Vagina (tissue), 2 donors: ENCODE measurements at places on chromosomes 1 and 21.

- no peaks in the 10 kb centered on the region for H3K36me3 ChIP-seq
- no peak overlapping the region for H3K4me3 ChIP-seq
- no peak overlapping the region for H3K27ac ChIP-seq
- DNase-seq: no peak
- no peaks in the 10 kb centered on the region for H3K27me3 ChIP-seq
Measured at GRCh38 chr1:44151808-44152207, 10.4 kb upstream of the KLF18 start.

DNA sequence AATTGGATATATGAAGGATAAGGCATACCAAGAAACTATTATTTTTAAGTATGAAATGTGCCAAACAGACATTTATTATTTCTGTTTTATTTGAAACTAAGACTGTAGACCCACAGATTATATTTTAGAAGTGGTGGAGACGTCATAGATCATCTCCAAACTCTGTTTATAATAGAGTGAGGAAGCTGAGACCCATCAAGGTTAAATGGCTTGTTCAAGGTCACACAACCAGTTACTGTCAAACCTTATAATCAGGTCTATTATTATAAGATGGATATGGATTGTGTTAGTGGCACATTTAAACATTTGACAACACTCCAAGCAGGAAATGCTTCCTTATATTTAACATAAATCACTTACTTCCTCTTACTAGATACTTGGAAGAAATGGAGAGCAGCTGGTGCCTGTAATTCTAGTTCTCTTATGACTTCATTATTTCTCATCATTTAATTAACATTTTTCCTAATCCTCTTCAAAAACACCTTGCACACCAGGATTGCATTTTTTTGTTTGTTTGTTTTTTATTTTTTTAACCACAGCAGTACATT is 117.0 kb downstream of the NEK7 start:
- H3K4me3 ChIP-seq: no peak overlapping the region
- no peak for DNase-seq
- no peaks in the 10 kb centered on the region for H3K27me3 ChIP-seq
- H3K4me1 ChIP-seq: no peaks in the 10 kb centered on the region
- no peaks in the 10 kb centered on the region for H3K36me3 ChIP-seq
- no peak overlapping the region for H3K27ac ChIP-seq

DNA sequence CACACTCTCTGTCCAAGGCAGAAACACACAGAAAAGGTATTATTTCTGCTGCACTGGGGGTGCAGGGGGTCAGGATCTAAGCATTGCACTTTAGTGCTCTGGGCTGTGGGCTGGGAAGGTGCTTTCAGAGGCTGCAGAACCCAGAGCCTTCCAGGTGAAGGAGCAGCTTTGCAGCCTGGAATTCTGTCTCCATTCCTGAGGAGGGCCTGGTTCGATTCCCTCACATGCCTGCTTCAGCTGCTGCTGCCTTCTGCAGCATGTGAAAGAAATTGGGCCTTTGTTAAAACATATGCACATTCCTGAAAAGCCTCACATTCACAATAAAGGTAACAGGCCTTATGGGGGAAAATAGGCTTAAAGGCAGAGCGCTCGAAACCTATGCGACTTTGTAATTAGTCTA is 35.9 kb downstream of the VTCN1 start:
- no peak overlapping the region for H3K27ac ChIP-seq
- no peaks in the 10 kb centered on the region for H3K27me3 ChIP-seq
- H3K4me3 ChIP-seq: no peak overlapping the region
- no peaks in the 10 kb centered on the region for H3K4me1 ChIP-seq
- H3K36me3 ChIP-seq: no peaks in the 10 kb centered on the region
- DNase-seq: no peak

DNA sequence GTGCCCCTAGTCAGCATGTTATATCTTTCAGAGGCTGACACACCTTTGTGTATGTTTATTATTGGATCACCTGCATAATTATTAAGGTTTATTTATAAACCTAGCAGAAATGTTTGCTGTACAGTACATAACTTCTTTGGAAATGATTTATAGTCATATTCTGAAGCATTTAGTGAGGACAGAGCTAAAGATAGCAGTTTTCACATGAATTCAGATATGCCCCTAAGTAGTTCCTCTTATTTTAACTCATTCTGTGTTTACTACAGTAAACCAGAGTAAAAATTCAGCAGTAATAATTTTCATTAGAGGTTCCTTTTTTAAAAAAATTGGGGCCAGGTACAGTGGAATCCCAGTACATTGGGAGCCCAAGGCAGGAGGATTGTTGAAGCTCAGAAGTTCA is 21.4 kb upstream of the BMP8A start:
- DNase-seq: no peak
- H3K4me1 ChIP-seq: no peaks in the 10 kb centered on the region
- no peaks in the 10 kb centered on the region for H3K36me3 ChIP-seq
- H3K27ac ChIP-seq: no peak overlapping the region
- H3K4me3 ChIP-seq: no peak overlapping the region
- no peaks in the 10 kb centered on the region for H3K27me3 ChIP-seq

- peaks cover 2% of the 10 kb centered on the region for H3K4me1 ChIP-seq
- no peak overlapping the region for H3K27ac ChIP-seq
- H3K36me3 ChIP-seq: no peaks in the 10 kb centered on the region
- H3K4me3 ChIP-seq: no peak overlapping the region
- no peaks in the 10 kb centered on the region for H3K27me3 ChIP-seq
Measured at GRCh38 chr1:17653728-17654351, 101.3 kb upstream of the ACTL8 start.
